ENCODE measurements at places on chromosomes 7 and 10. TPM values are rescaled to one million over a fixed set of nuclear protein-coding genes. Genes with fewer than 3 reads are reported as not detected.

GRCh38 chr7:24703296-24703695 lies 54.0 kb downstream of the GSDME start:
- DNase-seq, result no peak

GRCh38 chr7:132225216-132226030 lies 350.8 kb downstream of the PLXNA4 start:
- DNase-seq, result no peak

GRCh38 chr10:35191523-35191922 lies 64.9 kb downstream of the CREM start:
- DNase-seq, result no peak

Gene BMPER
- 6.2 TPM for total RNA-seq

GRCh38 chr10:8449909-8450308 lies 395.4 kb downstream of the GATA3 start:
- DNase-seq, result no peak
